ENCODE measurements at places on chromosomes 12 and 14. TPM values are rescaled to one million over a fixed set of nuclear protein-coding genes. Genes with fewer than 3 reads are reported as not detected.

FERMT2 gene
- 203 TPM for total RNA-seq

C12orf54 gene
- 0.64 TPM for total RNA-seq

- no peak for DNase-seq
- no peaks in the 10 kb centered on the region for H3K27me3 ChIP-seq
- H3K27ac ChIP-seq, result peak overlapping the region; percentile 77
- H3K4me3 ChIP-seq, result no peak overlapping the region
- no peaks in the 10 kb centered on the region for H3K4me1 ChIP-seq
These were observed 1.7 kb downstream of the AVIL start for GRCh38 chr12:57816855-57817151.

GRCh38 chr14:36293824-36294223, 26.6 kb downstream of the MBIP start:
- no peaks in the 10 kb centered on the region for H3K27me3 ChIP-seq
- H3K4me1 ChIP-seq, result no peaks in the 10 kb centered on the region
- DNase-seq, result no peak
- no peak overlapping the region for H3K4me3 ChIP-seq

LRRK2 gene
- 11.1 TPM for total RNA-seq

PAN2 gene
- 54.1 TPM for total RNA-seq

DNA sequence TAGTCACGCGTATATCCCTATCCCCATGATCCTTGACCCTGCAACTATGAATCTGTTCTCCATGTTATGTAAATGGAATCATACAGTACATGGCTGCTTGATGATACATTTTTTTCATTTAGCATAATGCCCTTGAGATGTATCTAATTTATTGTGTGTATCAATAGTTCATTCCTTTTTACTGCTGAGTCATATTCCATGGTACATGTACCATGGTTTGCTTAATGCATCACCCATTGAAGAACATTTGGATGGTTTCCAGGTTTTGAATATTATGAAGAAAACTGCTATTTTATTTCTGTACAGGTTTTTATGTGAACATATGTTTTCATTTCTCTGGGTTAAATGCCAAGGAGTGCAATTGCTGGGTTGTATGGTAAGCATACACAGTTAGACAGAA, 4.0 kb upstream of the RNASE10 start:
- no peak overlapping the region for H3K4me3 ChIP-seq
- H3K36me3 ChIP-seq, result no peaks in the 10 kb centered on the region
- H3K4me1 ChIP-seq, result no peaks in the 10 kb centered on the region

- DNase-seq, result no peak
- H3K36me3 ChIP-seq, result no peaks in the 10 kb centered on the region
- H3K4me3 ChIP-seq, result no peak overlapping the region
These were observed 386.2 kb downstream of the AACS start for GRCh38 chr12:125451408-125451807.

GRCh38 chr12:2627076-2627834, 167.5 kb upstream of the FKBP4 start:
- H3K4me3 ChIP-seq, result no peak overlapping the region
- H3K27me3 ChIP-seq, result no peaks in the 10 kb centered on the region
- no peak overlapping the region for H3K27ac ChIP-seq
- no peak for DNase-seq
- H3K4me1 ChIP-seq, result peaks cover 5% of the 10 kb centered on the region

KRT75 gene
- total RNA-seq, result not detected

GRCh38 chr12:25645427-25645826, 92.3 kb upstream of the LMNTD1 start:
- H3K27ac ChIP-seq, result no peak overlapping the region
- DNase-seq, result no peak
- no peaks in the 10 kb centered on the region for H3K4me1 ChIP-seq
- no peaks in the 10 kb centered on the region for H3K27me3 ChIP-seq

- no peak overlapping the region for H3K4me3 ChIP-seq
- H3K36me3 ChIP-seq, result no peaks in the 10 kb centered on the region
- peaks cover 22% of the 10 kb centered on the region for H3K4me1 ChIP-seq
- DNase-seq, result no peak
These were observed 101.6 kb downstream of the PELI2 start for GRCh38 chr14:56219666-56220413.
